ENCODE measurements at places on chromosomes 2 and 18.

GRCh38 chr2:101811226-101812015 is 113.9 kb downstream of the MAP4K4 start:
- ATAC-seq, result no peak

DNA sequence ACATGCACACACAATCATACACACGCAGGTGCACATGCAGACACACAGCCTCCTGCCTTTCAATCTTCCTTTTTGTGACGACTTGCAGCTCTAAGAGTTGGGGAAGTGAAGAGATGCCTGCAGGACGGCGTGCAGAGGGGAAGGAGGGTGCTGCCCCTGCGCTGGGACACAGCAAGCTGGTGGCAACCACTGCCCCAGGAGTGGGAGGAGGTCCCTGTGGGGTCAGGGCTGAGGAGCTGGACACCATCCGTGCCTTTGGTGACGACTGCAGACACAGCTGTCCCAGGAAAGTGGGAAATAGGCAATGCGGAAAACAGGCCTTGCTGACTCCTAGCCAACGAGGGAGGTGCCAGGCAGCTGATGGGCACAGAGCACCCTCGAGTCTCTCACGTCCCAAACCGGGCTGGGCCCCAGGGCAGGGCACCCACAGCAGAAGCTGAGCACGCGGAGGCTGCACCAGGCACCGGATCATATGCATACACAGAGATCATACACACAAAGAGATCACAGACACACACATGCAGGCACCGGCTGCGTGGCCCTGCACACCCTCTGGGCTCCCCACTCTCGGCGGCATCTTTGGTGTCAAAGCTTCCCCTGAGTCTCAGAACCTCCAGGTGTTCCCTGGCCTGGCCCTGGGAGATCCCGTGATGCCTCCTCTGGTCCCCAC is 146.1 kb downstream of the PXDN start:
- no peak for ATAC-seq

- no peak for ATAC-seq
Measured at GRCh38 chr2:180077295-180077906, 70.3 kb upstream of the CWC22 start.

DNA sequence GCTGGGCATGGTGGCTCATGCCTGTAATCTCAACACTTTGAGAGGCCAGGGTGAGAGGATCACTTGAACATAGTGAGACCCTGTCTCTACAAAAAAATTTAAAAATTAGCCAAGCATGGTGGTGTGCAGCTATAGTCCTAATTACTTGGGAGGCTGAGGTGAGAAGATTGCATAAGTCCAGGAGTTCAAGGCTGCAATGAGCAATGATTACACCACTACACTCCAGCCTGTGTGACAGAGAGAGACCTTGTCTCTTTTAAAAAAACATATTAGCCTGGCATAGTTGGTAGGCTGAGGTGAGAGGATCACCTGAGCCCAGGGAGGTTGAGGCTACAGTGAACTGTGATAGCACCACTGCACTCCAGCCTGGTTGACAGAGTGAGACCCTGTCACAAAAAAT is 13.7 kb downstream of the TRAPPC8 start:
- ATAC-seq, result no peak

DNA sequence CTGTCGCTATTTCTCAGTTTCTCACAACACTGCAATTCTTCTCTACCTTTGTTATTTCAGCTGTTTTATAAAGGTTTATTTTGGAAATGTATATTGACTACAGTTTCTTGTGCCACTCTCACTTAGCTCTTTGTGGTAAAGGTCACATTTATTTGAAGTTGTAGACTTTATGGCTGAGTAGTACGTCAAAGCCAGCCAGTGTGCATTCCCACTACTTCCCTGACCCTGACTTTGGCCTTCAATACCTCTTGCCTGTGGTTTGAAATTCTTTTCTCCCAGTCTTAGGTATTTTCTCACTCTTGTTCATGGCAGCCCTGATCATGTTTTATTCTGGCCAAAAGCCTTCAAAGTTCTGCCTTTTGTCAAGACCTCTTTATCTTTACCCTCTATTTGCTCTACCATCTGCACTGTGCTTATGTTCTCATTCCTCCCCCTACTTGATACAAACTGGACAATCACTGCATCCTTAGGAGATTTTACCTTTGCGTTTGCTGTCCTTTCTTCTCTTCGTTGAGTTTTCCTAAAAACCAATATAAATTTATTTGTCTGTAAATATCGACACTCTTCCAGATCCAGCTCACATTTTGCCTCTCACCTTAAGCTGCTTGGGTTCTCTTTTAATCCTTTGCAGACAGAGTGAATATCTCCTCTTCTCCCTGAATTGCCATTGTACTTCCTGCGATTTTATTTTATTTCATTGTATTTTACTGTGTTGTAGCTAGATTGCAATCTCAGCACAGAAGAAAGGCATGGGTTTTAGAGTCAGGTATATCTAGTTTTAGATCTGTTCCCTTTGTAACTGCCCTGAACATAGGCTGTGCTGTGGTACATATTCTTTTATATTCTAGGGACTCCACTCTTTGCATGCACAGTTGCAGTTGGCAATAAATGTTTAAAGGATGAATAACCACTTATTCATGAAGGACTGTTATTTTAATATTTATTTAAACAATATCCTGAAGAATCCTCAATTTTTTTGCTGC is 31.2 kb downstream of the GULP1 start:
- ATAC-seq, result no peak

DNA sequence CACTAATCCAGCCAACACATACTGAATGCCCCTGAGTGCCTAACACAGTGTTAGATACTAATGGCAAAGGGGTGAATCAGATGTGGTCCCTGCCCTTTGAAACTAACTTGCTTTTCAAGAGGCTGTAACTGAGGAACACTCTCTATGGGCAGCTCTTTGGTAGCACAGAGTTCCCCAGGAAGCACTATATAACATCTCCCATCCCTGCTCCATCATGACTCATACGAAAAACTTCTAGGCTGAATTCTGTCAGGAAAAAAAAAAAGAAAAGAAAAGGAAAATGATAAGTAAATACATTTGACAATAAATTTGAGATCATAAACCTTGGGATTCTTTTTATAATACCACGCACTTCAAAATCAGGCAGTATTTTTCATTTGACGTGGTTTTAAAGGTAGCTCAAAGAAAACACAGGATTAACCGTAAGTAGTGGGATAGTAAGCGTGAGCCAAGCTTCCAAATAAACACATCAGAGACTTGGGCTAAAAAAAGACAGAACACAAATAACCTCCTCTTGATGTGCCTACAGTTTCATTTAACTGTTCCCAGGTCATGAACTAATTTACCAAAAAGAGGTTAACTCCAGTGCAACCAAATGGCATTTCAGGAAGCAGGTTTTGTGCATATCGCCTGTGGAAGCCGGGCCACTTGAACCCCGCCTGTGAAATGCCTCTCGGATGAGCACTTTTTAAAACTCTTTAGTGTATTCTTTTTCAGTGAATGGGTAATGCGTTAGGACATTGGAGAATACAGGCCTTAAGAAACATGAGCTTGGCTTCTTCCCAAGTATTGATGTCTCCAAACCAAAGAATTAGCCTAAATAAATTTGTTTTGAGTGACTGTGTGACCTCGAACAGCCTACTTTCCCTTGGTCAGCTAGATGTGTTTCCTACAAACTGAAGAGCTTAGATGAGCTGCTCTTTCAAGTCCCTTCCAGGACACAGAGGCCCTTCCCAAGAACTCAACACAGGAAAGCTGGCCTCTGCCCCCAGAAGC is 42.0 kb downstream of the RDH14 start:
- ATAC-seq, result no peak

- ATAC-seq, result no peak
Measured at GRCh38 chr2:214839464-214839863, 30.0 kb upstream of the BARD1 start.

GRCh38 chr2:10170256-10170655 is 47.7 kb downstream of the RRM2 start:
- no peak for ATAC-seq

- no peak for ATAC-seq
Measured at GRCh38 chr2:158300394-158300793, 156.2 kb downstream of the CCDC148 start.

- no peak for ATAC-seq
Measured at GRCh38 chr18:54159906-54160305, 64.6 kb downstream of the MBD2 start.

DNA sequence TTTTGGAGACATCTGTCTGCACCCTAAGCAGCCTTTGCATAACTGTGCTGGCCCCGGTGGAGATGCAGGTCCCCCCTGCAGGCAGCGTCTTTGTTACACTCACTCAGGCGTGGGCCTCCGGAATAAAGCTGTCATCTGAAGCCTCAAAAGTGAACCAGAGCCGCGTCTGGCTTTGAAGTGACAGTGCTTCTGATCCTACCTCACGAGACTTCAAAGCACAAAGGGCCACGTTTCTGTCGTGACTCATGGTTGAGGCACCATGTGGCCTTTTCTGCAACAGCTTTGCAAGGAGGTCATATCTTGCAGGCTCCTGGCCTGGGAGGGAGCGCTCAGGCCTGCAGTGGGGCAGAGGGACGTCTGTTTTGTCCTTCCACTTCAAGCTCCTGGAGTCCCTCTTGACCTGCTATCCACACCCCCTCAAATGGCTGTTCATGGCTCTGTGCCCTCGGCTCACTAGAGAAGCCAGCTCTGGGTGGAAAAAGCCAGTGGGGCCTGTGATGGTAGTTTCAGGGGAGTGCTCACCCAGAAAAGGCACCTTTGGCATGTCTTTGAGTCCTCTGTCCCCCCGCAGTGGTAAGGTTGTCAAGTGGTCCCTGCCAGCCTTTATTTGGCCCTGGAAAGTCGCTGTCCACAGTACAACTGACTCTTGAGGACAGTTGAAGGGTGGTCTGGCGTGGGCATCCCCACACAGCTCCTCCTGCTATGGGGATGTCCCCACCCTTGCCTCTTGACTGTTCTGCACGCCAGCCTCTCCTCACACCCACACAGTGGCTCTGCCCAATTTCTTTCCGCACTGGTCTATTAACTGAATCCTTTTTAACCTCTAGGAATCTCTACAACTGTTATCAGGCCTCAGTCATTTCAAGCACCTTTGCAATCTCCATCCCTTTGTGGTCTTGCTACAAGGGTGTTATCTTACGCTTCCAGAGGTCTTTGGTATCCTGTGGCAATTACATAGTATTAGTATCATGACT is 19.3 kb downstream of the GPR55 start:
- peak; percentile 87 for ATAC-seq

DNA sequence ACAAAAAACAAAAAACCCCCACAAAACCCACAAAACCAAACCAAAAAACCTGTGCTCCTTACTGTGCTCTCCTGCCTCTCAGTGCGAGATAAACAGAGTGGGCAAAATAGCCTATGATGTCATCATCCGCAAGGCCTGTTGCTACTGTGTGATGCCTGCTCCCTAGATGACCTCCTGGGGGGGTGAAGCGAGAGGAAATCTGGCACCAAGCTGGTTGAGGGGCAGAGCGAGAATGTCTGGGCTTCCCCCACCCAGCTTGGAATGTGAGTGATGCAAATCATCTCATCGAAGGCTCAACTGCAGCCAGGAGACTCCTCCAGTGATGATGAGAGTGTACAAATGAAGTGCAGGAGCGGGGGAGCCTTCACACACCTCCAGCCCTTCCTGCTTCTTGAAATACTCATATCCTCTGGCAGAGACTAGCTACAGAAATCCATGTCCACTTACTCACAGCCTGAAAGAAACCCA is 57.7 kb upstream of the MAP4K3 start:
- ATAC-seq, result no peak

DNA sequence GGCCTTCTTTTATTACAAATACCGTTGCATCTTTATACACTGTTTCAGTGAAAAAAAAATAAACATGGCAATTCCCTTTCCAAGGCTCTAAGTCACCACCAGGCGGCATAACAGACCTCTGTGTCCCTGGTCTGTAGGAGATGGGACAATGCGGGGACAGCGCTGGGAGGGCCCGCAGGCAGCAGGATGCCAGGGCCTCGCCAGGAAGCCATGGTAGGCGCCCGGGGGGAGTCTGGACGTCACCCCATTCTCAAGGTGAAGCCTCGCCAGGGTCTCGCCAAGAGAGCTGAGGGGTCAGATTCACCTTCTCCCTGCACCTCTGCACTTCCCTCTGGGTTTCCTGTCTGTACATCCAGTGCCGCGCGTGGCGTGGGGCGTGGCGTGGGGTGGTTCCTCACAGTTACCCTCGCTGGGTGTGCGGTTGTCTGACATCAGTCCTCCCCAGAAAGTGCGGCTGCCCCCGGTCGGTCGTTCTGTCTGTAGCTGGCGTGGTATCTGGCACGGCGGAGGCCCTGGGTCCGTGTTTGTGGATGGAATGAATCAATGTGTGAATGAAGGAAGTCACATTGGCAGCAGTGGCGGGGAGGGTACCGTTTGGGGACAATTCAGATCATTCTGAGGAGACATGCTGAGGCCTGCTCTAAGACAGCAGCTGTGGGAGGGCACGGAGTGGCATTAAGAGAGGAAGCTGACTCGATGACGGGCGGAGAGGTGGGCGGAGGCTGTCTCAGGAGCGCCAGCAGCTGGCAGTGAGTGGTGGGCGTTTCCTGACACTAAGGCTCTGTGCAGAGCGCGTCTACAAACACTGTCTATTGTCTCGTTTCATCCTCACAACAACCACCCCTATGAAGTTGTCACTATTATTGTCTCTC is 46.0 kb downstream of the LRRFIP1 start:
- ATAC-seq, result peak; percentile 76

GRCh38 chr18:48799724-48800315 is 150.9 kb downstream of the SMAD7 start:
- no peak for ATAC-seq

DNA sequence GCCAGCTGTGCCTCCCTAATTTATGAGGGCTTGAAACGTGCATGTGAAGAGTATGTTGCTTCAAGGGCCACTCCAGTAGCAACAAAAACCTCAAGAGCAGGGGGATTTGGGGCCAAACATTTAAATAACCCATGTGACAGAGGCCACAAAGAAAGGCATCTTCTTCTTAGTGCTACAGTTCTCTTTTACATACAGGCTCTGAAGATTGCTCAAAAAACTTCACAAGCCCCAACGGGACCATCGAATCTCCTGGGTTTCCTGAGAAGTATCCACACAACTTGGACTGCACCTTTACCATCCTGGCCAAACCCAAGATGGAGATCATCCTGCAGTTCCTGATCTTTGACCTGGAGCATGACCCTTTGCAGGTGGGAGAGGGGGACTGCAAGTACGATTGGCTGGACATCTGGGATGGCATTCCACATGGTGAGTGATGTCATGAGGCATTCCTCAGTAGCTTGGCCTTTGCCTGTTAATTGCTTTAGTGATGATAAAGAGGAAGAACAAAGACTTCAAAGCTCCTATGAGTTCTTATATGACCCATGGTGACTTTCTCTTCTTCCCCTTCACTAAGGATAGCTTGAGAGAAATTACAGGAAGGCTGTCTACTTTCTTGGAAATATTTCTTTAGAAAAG is 40.1 kb downstream of the NRP2 start:
- no peak for ATAC-seq

GRCh38 chr2:211429256-211429920 is 873.0 kb downstream of the CPS1 start:
- ATAC-seq, result no peak

GRCh38 chr2:54641988-54642387 is 81.5 kb upstream of the EML6 start:
- ATAC-seq, result no peak

GRCh38 chr18:62236252-62236651 is 49.2 kb downstream of the RELCH start:
- no peak for ATAC-seq
